Mucosa of descending colon (tissue), 3 donors: ENCODE measurements at places on chromosomes 2 and 18. TPM values are rescaled to one million over a fixed set of nuclear protein-coding genes. Genes with fewer than 3 reads are reported as not detected.

The VWA3B gene
- total RNA-seq = 1.2 TPM

The TACR1 gene
- 1.2 TPM for total RNA-seq

The MGAT4A gene
- total RNA-seq = 73.8 TPM

The CREG2 gene
- total RNA-seq = 1.1 TPM

DNA sequence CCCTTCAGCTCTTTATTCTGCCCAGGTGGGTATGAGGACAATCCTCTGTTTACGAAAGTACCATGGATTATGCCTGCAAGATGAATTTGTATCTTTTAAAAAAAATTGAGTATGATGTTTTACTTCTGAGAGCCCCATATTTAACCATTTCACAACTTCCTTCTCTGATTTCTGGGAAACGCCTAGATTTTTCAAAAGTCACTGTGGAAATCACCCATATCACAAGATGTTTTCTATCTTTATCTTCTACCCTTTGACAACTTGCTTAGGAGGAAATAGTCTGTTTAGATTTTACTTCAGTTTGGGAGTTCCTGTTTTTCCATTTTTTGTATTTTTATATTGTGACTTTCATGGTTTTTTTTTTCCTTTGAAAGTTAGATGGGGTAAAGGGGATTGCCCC, 53.0 kb downstream of the ICOS start:
- no peak for DNase-seq

GRCh38 chr18:45255197-45255890, 359.9 kb upstream of the SLC14A2 start:
- DNase-seq = peak; percentile 27

GRCh38 chr2:120825370-120826259, 89.9 kb downstream of the GLI2 start:
- DNase-seq = peak; percentile 51

- no peak for DNase-seq
Observed at GRCh38 chr2:16718576-16719484, 53.2 kb upstream of the CYRIA start.

DNA sequence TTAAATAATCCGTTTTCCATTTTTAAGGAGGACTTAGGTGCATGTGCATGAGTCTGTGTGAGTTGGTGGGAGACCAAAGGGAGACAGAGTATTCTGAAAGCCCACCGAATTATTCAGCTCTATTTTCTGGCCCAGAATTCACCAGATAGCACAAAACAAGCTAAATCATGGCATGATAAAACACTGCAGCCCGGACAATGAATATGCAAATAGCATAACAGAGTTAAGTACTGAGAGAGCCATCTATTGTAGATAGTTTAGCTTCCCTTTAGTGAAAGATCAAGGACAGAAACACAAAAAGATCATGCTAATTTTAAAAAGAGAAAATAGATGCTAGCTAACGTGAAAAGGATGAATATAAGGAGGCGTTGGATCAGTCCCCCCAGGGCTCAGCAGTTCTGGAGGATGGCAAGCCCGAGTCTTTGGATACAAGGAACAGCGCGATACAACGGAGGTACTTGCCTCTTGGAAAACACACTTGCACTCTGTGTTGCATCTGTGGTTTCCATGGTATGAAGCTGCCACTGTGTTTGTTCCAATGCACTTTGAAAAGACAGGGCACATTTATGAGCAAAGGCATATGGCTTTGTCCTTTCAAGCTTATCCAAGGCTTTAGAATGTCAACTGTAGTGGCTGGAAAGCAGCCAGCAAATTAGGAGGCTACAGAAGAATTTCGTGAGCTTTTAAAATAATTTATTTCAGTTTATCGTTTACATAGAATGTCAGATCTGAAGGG, 119.9 kb downstream of the LYPD1 start:
- no peak for DNase-seq
